ENCODE measurements at places on chromosomes 7 and 10.

- DNase-seq: no peak
Measured at GRCh38 chr10:132356621-132357195, 24.7 kb downstream of the LRRC27 start.

DNA sequence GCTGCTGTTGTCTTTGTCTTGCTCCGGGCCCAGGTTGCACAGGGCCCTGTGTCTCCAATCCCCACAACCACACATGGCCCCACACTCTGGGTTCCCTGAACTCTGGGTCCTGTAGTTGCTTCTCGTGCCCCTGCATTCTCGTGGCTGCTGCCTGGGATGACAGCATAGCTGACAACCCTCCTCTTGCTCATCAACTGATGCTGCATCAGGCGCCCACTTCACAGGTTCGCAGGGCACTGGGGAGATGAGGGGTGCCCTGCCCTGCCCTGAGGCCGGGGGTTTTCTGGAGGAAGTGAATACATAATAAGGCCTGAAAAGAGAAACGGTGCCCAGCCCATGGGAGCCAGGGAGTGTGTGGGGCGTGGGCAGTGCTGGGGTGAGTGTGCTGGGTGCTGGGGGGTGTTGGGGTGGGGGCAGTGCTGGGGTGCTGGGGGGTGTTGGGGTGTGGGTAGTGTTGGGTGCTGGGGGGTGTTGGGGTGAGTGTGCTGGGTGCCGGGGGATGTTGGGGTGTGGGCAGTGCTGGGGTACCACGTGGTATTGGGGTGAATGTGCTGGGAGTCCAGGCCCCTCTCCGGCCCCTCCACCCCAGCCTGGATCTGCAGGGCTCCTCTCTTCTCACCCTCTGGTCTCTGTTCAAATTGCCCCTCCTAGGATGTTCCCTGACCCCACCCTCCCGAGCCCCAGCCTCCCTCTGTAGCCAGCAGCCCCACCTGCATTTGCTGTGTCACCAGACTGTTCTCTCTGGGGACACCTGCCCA lies 2.0 kb upstream of the MTG1 start:
- DNase-seq: no peak

- DNase-seq: no peak
Measured at GRCh38 chr10:48941427-48942075, 1.9 kb upstream of the LRRC18 start.

DNA sequence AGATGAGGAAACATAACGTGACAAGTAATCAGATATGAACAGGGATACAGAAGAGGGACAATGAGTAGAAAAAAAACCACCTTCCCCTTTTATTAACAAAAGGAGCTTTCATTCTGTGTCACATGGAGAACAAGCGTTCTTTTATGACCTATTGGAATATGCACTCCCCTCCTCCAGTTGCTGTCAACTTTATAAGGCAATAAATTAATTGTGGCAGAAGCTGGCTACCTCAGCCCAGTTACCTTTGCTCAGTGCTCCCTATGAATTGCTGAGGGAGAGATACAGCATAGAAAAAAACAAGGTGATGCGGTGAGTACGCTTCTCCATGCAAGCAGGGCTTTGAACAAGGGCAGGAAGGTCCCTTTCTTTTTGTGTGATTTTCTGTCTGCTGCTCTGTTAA lies at the start of gene MGAM2:
TSS of gene MGAM2 (plus strand) at position 220 of the 400 bp plus-strand sequence. CDS start 5,156 bp downstream, outside the sequence.
- no peak for DNase-seq

GRCh38 chr7:74164985-74165456 lies 9.1 kb upstream of the EIF4H start:
- DNase-seq: no peak

All from NCI-H510A (cell line).